ENCODE measurements at places on chromosomes 16 and 17. TPM values are rescaled to one million over a fixed set of nuclear protein-coding genes. Genes with fewer than 3 reads are reported as not detected.
A peak's percentile ranks its signal among the peaks of the same experiment; 100 is the strongest.

GRCh38 chr17:7922845-7923628, 6.6 kb downstream of the KCNAB3 start:
- peak; percentile 67 for DNase-seq

- peak; percentile 60 for DNase-seq
Observed at GRCh38 chr17:40499551-40500189, 1.8 kb downstream of the TNS4 start.

DNA sequence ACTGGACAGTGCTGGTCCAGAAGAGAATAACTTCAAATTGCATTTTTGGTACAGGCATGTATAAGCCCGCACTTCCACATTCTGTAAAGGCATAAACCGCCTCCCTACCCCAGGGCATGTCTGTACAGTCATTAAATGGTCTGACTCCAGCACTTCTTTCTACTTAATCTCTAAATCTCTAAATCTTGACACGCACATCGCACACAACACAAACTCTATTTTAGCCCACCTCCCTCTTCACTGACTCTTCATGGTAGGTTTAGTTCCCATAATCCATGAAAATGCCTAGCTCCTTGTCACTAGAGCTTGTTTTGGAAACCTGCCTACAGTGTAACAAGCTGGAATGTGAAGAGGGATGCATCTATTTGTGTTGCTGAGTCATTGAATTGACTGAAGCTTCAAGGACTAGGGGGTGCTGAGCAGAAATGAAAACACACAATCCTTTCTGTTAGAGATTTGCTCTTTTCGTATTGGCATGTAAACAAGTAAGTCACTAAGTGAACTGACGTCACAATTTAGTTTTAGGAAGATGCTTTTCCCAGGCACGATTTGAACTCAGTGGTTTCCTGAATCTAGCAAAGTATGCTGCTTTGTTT, 1.6 kb upstream of the DUSP14 start:
- peak; percentile 99 for DNase-seq

DNA sequence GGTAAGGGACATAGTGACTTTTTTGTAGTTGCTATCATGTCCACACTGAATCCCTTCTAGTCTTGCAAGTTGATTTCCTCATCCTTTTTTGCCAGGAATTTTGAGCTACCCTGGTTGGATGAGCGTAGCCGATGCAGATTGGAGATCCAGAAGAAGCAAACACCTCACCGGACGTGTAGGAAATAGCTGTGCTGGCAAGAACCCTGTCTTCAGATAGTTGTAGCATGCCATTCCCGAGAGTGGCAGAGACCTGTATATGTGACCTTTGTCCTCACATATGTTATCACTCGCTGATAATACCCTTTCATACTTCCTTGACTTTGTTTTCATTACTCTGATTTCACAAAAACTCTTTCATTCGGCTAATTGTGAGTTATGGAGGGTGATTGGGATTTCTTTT, 6.2 kb upstream of the CASC3 start:
- DNase-seq = no peak

The TBC1D3K gene
- not detected for polyA plus RNA-seq

The HSD17B1 gene
- polyA plus RNA-seq = 2.9 TPM

The USP6 gene
- 0.01 TPM for polyA plus RNA-seq

The HSPB9 gene
- not detected for polyA plus RNA-seq
